Activated CD8-positive, alpha-beta memory T cell treated with anti-CD3 and anti-CD28 coated beads, Interleukin-2, amount 50 U/mL, for 48 hours (primary cell): ENCODE measurements at places on chromosomes 4 and X.

DNA sequence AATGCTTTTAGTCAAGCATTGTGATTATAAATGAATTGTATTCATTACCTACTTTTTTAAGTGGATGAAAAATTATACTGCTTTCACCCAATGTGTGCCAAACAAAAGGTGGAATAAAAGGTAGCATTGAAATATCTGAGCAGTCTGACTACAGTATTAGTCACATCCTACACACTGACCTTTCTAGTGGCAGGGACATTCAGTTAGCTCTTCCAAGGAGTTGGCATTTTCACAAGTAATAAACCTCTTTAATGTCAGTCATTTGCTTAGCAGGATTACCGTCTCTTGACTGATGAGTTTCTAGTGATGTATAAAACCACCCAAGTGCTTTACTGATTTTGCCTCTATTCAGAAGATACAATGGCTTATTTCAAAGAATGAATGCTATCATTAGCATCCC, 687.9 kb downstream of the ARAP2 start:
- no peak for DNase-seq

- no peak for DNase-seq
These were observed 37.6 kb downstream of the MAGEB5 start for GRCh38 chrX:26253526-26253925.

DNA sequence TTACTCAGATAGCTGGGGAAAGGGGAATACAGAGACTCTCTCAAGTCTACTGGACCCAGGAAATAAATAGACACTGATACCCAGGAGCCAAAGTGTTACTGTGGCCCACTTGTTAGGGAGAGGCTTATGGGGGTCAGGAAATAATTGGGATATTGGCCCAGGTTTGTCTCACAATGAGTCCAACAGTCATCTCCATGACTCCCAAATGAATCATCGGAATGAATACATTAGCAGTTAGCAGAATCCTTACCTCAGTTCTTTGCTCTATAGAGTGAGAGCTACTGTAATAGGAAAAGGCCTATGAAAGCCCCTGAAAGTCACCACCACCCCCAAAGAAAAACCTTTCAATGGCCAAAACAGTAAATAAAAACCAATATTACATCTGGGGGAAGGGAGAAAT, 42.4 kb upstream of the ARHGEF6 start:
- no peak for DNase-seq

DNA sequence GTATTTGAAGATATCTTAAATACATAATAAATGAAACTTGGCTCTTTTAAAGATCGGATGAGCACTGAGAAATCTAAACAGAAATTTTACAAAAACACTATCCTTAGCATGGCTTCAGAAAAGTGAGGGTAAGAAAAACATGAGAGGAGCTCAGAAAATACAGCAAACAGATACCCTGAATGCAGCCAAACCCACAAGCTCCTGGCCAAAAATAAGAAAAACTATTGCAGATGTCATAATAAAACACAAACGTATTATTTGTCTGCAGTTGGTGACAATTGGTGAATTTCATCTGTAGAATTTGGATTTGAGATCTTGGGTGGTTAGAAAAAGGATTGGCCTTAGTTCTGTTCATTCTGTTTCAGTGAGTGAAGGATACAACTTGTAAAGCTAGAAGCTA, 603.9 kb downstream of the INPP4B start:
- DNase-seq: no peak

DNA sequence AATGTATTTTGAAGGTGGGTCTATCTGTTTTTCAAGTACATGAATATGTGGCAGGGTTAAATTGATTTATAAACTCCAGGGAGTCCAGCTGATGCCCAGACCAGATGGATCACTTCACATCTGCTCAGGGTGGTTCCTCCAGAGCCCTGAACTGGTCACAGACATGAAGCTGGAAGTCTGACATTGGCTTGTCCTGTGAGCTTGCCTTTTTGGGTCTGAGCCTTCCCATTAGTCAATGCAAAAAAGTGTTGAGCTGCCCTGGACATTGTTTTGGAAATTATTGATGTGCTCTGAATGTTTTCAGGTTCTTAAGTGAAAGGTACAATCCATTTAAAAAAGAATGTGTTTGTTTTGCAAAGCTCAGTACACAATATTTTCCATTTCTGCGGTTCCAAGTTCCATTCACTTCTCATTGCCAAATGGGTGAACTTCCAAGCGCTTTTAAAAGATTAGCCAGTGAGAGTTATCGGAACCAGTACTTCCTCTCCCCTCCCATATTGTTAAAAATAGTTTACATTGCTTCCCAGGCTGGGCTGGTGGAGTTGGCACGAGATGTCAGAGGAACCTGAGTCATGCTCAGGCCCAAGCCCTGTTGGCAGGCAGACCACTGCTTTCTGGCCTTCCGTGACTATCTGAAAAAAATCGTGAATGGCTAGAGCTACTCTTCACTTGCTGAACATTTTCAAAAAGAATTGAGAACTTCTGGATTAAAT, 52.1 kb downstream of the PDGFRA start:
- DNase-seq: no peak

DNA sequence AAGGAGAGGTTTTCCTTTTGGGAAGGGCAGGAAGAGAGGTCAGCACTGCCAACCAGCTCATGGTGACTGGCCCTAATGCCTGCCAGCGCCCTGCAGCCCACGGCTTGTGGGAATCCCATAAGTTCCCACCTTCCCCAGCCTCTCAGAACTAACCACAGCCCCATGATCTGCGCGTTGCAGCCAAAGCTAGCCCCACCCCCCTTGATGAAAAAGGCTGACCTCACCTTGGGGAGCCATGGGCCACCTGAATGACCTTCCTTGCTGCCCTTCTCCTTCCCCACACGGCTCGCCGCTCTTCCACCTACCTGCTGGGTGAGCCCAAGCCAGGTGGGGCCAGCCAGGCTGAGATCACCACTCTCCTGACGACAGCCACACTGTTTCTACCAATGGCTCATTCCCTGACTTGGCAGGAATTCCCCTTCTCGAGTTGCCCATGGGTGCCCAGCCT, 3.9 kb upstream of the ELF4 start:
- no peak for DNase-seq

DNA sequence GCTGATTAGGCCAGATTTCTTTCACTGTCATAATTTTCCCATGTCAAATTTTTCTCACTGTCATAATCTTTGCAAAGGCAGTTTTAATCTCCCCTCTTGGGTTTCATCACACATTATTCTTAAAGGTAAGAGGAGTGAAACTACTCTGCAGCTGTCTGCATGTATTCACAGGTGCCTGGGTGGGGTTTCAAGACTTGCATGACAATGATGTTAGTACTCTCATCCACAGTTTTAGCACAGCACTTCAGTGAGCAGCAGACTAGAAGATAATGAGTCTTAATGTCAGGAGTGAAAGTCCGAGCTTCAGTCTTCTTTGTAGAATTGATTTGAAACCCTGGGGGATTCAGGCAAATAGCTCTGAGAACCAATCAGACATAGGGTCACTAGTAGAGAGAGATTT, 182.5 kb upstream of the GALNT7 start:
- no peak for DNase-seq

- DNase-seq: no peak
These were observed 1176.7 kb downstream of the NLGN4X start for GRCh38 chrX:5051831-5052491.

GRCh38 chrX:113400193-113400704, 559.6 kb upstream of the AMOT start:
- no peak for DNase-seq

DNA sequence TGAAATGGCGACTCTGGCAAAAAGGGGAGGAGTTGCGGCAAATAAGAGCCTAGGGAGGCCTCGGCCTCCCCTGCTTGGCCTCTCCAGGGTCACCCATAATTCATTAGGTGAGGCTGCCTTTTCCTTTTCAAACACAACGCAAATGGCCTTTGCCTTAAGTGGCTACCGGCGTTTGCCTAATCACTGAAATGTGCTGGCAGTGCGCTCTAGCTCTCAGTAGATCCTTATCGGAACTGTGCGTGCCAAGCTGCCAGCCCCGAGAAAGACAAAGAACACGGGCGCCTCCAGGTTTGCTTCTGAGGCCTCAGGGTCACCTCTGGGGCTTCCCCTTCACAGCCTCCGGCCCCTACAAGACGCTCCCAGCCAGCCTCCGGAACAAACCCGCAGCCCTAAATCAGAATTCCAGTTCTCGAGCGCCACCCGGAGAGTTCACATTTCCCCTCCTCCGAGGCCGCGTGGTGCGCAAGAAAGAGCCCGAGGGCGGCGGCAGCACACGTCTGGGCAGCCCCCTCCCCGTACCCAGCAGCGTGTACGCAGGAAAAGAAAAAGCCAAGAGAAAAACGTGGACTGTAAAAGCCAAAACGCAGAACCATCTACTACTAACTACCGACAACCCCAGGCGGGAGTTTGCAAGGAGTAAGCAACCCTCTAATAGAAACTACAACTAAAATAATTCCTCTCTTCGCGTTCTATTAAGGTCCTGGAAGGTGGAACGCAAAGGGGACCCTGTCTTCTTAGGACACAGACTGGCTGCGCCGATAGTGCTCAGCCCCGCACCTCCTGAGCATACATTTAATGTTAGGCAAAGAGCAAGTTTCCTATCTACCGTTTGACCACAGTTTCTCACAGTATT, 76.5 kb upstream of the BCOR start:
- DNase-seq: peak; percentile 81

DNA sequence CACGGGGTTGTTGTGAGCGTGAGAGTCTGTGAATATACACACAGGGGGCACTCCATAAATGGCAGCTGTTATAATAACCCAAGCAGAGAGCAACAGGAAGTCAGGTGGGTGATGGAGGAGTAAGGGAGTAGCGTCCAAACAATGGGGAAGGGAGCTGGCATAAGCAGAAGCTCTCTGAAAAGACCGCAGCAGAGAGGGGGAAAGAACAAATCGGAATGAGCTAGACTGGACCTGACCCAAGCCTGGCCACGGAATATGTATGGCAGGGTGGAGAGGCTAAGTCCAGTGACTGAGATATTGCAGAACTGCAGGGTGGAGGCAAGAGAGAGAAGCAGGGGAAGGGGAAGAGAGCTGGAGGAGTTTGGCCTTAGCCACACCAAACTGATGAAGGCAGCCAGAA, 6.5 kb upstream of the GJB1 start:
- DNase-seq: no peak

DNA sequence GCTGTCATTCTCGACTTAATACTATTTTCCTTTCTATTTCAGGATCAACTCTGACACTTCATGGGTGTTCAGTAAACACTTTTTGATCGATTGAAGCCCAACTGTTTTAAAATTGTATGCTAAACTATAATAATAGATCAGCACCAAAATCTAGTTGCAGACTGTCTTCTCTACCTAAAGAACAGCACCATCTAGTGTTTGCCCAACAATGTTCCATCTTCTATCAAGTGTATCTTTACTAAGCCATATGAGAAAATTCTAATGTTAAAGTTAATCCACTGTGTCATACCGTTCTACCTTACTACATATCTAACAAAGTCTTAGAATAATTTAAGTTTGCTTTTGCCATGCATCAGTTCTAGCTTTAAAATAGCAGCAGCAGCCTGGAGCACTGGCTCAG, 113.0 kb upstream of the PRDX4 start:
- no peak for DNase-seq
